ENCODE measurements at places on chromosomes 7 and 10. TPM values are rescaled to one million over a fixed set of nuclear protein-coding genes. Genes with fewer than 3 reads are reported as not detected.

- DNase-seq = no peak
Observed at GRCh38 chr10:63673246-63673645, 152.0 kb downstream of the REEP3 start.

DNA sequence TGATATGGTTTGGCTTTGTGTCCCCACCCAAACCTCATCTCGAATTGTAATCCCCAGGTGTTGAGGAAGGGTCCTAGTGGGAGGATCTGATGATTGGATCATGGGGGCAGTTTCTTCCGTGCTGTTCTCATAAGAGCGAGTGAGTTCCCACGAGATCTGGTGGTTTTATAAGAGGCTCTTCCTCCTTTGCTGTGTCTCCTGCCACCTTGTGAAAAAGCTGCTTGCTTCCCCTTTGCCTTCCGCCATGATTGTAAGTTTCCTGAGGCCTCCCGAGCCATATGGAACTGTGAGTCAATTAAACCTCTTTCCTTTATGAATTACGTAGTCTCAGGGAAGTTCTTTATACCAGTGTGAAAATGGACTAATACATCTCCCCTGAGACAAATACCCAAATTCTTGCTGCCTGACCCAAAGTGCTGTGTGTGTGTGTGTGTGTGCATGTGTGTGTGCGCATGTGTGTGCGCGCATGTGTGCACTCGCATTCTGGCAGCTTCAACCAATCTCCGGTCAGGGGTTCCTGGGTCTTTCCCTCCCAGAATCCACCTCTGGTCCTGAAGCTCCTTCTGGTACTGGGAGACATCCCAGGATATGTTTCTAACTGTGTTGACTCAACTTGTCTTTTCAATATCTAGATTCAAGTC, 98.1 kb upstream of the LRRC4 start:
- no peak for DNase-seq

DNA sequence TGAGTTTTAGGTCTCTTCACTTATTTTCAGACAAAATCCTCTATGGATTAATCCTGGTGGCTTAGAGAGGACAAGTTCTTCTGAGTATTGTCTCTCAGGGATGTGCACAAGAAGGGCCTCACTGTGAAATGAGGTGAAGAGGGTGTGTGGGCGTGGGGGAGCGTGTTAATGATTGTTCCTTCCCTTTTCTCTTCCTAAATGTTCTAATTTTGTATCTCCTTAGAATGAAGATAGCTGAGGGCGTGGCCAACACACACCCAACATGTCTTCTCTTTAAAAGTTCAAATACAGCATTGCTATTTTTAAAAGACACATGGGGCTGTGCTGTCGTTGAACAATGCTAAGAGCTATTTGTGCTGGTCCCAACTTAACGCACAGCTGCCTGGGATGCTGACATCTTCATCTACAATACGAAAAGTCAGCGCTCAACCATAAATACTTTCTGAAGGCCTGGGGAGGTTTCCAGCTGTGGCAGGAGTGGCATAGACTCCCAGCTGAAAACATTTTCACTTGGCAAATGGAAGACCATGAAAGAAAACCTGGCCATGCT, 135.9 kb downstream of the JCAD start:
- no peak for DNase-seq

EBF3 gene
- total RNA-seq = 6.6 TPM

ZNF212 gene
- 22.1 TPM for total RNA-seq

ANKMY2 gene
- total RNA-seq = 22.5 TPM

POLR2J gene
- total RNA-seq = 5.4 TPM
